Fibroblast of skin of scalp (primary cell): ENCODE measurements at places on chromosomes 6 and 20.

DNA sequence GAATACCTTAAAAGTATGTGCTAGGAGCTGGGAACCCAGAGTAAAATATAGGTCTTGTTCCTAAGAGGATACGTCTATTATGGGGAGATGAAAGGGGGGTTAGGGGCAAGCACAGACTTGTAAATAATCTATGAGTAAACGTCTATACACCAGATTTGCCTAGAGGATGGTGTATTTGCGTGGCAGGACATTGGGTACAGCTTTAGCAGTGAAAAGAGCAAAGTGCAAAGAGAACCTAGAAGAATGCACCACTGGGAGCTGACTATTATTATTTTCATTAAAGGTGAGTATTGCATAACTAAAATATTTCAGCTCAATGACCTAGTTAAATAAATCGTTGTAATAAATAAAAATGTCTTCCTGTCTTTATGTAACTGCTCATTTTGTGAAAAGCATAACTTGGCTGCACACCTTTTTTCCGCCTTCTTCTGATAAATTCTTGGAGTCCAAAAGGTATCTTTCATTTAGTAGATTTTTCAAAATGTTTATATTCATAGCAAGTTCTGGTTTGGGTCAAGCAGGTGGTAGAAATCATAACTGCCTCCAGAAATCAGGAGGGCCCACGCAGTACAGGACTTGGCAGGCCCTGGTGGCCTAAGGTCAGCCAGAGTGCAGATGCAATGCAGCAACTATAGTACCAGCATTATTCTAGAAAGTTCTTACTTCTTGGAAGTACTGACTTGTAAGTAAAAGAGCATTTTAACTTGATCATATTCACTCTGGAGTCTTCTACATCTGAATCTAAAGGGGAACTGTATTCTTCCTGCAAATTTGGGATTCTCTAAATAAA, 357.2 kb downstream of the PLCB1 start:
- no peak for DNase-seq

DNA sequence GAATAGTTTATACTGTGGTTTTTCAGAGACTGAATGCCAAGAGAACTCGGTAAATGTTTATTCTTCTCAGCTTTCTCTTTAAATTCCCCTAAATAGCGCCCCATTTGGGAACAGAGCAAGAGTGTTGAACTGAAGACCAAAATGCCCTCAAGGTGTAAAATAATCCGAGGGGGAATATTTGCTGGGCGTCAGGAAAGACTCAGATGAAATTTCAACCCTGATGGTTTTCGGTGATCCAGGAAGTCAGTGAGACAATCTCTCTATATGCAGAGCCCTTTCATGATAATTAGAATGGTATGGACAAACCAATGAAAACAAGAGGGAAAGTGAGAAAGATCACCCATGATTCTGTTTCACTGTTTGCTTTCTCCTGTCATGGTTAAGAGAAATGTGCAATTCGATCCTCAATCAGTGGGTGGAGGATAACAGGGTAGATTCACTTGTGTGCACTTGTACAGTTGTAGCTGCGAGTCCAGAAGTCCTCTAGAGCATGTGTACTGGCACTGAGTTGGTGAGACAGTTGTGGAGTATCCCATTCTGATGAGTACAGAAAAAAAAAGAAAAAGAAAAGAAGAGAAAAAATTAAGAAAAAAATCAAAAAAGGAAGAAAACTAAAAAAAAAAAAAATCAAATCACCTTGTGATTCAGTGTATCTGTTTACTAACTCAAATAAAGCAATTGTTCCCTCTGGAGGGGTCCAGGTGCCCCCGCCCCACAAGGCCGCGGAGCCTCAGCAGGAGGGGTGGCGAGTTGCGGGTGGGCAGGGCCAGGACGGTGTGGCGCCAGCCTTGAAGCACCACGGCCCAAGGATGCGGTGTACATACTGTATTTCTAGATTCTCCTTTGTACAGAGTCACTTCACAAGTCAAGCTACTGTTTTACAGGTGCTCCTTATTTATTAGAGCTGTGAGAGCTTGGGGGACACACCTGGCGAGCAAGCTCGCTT, 164.9 kb downstream of the SCML4 start:
- DNase-seq: peak; percentile 27

DNA sequence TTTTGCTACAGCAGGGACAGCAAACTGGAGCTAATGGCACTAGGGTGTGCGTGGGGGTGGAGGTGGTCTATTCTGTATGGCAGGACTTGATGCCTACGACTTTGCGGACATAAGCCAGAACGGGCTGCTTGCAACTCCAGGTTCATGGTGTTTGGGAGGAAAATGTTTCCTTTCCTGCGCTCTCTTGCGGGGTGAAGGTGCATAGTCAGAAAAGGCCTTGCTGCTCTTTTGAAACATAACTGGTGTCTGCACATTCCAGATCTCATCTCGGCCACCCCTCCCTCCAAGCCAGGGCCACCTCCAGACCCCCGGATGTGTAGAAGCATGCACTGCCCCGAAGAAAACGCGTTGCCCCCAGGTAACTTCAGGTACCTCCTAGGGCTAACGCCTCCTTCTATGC, 8.1 kb downstream of the FOXA2 start:
- DNase-seq: no peak

DNA sequence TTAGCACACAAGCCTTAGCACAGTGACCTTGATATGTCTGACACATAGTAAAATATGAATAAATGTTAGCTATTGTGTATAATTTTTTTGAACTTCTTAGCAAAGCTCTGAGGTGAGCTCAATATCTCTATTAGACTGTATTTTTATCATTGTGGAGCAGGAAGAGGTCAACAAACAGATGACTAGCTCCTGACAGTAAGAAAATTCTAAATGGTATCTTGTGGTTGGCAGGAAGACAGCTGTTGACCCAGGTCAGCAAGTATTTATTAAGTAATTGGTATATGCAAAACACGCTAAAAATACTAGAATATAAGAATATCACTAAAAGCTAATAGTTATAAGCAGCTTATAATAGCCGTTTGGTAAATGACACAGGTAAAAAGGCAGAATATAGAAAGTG, 77.5 kb upstream of the MARCKS start:
- DNase-seq: no peak

DNA sequence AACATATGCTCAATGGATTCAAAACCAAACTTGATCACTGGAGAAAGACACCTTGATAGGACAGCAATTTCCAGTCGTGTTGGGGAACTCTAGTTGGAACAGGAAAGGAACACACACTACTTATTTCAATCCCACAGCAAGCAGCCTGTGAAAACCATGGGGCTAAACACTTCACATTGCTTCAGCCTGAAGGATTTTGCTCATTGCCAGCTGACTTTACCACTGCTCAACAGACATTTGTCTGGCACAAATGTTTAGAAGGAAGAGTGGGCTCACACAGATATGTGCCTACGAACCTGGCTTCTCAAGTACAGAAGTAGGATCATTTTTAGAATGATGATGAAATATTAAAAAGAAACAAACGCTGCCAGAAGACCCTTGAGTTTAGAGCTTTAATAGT, 598.1 kb downstream of the PHF3 start:
- DNase-seq: no peak

GRCh38 chr6:130337534-130337933, 28.3 kb upstream of the TMEM200A start:
- DNase-seq: no peak

- no peak for DNase-seq
These were observed 11.7 kb downstream of the ADNP start for GRCh38 chr20:50919567-50919966.

- no peak for DNase-seq
These were observed 292.0 kb upstream of the JARID2 start for GRCh38 chr6:14953836-14954235.

GRCh38 chr20:57315976-57316480, 13.6 kb upstream of the SPO11 start:
- no peak for DNase-seq

DNA sequence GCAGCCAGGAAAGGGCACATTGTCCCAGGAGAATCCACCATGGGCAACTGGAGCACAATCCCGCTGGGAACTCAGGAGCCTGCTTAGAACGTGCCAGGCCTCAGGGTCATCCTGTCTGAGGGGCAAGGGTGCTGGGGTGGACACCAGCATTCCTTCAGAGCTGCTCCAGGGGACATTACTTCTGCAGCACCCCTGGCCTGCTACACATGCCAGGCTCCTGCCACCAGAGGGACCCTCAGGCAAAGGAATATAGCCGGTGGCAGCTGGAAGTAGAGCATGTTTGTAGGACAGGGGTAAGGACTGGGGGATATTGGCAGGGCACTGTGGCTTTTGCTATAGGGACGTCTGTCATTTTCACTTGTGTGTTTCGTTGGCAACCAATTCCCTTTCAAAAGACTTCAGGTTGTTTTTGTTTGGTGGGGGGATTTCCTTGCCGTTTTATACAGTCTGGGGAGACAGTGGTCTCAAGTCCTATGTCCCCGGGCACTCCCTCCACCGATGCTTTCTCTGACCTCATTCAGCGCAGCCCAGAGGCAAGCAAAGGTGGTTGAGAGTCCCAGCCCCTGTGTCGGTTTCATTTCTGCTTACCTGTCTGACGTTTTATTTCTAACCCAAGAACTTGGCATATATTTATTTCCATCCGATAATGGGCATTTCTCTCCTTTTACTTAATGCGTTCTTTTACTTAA, 130.8 kb downstream of the JPH2 start:
- peak; percentile 51 for DNase-seq

- DNase-seq: peak; percentile 47
These were observed 26.0 kb upstream of the CCDC167 start for GRCh38 chr6:37525460-37526357.

- no peak for DNase-seq
These were observed 337.4 kb upstream of the PRDM1 start for GRCh38 chr6:105748737-105749161.

- no peak for DNase-seq
These were observed 55.3 kb downstream of the RNASET2 start for GRCh38 chr6:166900956-166901607.

- DNase-seq: no peak
These were observed 3.4 kb downstream of the SCUBE3 start for GRCh38 chr6:35216851-35217811.

DNA sequence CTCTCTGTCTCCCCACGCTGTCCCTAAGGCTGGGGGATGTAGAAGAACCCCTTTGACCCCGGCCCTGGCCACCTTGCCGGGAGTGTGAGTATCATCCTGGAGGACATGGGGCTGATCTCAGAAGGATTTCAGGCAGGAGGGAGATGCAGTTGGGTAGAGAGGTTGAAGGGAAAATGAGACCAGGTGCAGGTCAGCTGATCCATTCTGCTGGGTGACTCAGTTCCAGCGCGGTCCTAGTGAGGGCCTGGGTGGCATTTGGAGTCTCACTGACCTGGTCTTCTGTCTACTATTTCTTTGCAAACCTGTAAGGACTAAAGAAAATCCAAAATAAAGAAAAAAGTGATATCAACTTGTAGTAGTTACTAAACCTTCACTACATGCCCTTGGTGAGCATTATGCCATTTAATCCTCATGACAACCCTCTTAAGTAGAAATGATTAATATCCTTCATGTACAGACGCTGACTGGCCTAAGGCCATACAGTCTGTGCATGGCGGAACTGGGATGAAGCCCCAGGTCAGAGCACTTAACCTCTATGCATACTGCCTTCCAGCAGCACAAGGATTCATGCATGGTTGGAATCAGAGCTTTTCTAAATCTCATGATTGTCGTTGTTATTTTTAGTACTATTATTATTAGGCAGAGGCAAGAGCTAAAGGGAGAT, 106.3 kb downstream of the ZDHHC14 start:
- DNase-seq: no peak

DNA sequence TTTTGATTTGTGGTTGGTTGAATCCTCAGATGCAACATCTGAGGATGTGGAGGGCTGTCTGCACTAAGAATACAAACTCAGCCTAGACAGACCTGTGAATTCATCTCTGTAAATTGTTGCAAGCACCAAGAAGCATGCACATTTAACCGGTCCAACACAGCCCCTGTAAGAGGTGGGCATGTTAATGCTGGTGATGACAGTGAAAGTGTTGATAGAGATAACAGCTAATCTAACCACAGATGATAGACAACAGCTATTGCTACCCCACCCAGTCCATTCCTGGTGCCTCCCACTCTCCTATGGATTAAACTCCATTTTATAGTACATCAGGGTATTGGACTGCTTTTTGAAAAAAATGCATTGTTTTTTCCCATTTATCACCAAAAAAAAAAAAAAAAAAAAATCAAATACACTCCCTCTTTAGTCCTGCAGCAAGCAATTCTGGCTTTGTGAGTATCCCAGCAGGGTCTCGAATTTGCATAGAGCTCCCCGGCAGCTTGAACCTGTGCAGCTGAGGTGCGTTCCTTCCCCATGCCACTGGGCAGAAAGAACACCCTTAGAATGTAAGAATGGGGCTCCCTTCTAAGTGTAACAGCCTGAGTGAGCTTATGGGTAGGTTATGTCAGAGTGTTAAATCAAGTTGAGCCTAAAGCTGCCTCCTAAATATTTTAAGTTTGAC, 270.9 kb upstream of the JARID2 start:
- DNase-seq: no peak

- peak; percentile 35 for DNase-seq
These were observed 45.5 kb upstream of the HLA-E start for GRCh38 chr6:30443657-30444450.

DNA sequence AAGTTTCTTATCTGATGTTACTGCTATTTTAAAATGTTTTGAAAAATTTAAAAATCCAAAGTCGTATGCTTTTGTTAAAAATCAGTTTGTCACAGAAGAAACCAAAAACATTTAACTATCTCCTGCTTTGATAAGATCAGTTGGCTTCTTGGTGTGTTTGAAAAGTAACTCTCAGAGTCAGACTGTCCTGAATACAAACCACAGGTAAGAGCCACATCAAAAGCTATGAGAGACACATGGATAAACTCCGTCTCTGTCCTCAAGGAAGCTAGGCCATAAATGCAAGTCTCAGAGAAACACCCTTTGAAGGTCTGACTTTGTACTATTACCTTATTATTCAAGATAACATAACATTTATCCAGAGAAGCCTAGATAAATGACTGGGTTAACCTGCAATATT, 7.7 kb downstream of the HBS1L start:
- no peak for DNase-seq

DNA sequence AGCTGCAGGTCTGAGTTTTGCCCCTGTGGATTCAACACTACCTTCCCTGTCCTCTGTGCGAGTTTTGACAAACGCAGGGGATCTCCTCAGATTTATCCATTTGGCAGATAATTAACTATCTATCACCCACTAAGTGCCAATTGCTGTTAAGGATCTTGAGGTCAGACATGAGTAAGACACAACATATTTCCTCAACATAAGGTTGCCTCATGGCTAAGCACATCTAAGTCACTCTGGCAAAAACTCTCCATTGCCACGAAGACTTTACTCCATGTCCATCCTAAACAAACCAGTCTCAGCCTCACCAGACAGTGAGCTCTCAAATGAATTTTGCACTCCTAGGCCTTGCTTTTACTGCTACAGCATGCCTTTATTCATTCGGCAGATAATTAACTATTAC, 408.4 kb downstream of the MAFB start:
- DNase-seq: no peak
